NCI-H2107 (cell line): ENCODE measurements at places on chromosomes 1 and 21.
A peak's percentile ranks its signal among the peaks of the same experiment; 100 is the strongest.

DNA sequence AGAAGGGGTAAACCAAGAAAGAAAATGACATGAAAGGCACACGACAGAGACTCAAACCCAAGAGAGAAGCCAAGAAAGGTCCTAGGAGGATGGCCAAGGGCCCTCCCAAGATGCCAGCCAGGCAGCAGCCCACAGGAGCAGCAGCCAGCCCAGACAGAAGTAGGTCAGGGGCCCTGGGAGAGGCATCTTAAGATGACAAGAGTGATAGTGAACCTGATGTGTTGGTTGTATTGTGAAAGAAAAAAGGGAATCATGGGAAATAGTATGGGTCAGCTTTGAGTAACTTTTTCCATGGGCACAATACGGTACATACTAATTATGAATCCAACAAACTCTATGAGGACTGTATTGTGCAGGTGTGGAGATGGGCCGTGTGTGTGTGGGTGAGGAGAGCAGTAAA, 3.3 kb downstream of the CCSAP start:
- no peak for DNase-seq

DNA sequence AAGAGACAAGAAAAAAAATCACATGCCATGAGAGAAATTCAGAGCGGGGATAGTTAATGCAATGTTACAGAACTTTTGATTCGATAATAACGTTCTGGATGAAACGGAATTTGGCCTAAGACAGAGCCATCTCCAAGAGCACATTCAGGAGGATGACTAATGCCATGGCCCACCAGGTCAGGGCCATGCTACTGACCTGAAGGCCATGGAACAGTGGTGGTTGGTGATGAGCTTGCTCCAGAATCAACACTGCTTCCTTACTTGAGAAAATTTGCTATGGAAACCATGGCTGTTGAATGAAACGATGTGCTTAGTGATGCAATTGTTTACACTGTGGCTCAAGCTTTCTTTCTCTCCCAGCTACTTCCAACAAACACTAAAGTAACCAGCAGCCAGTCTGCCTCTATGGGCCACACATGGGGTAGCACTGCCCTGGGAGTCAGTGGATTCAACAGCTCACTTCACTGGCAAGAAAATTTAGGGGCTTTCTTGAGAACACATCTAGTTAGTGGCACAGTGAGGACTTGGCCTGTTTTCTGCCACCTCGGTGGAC, 299.1 kb downstream of the PCP4 start:
- no peak for DNase-seq

GRCh38 chr1:185644531-185644930, 89.7 kb upstream of the HMCN1 start:
- DNase-seq: no peak

GRCh38 chr1:24151175-24151533, 8.2 kb upstream of the IL22RA1 start:
- peak; percentile 29 for DNase-seq

DNA sequence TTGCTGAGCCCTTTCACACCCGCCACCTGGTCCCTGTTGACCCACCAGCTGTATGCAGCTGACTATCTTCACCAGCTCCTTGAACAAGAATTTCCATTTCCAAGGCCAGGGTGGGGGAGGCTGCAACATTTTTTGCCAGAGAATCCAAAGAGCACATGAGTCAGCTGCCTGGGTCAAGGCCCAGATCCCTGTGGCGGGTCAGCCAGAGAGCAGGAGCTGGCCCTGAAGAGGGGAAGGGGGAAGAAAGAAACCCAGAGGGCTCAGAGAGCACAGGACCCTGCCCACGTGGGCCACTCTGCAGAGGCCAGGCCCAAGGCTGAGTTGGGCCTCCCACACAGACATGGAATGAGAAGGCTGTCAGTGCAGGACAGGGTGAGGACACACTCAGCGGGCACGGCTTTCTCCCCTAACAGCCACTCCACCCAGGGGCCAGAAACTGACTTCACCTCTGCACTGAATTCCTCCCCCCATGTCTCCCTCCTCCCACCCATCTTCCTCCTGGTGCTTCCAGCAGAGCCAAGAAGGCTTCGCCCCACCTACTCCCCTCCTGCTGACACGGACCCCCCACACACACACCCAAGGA, 28.9 kb downstream of the S100A6 start:
- DNase-seq: no peak

DNA sequence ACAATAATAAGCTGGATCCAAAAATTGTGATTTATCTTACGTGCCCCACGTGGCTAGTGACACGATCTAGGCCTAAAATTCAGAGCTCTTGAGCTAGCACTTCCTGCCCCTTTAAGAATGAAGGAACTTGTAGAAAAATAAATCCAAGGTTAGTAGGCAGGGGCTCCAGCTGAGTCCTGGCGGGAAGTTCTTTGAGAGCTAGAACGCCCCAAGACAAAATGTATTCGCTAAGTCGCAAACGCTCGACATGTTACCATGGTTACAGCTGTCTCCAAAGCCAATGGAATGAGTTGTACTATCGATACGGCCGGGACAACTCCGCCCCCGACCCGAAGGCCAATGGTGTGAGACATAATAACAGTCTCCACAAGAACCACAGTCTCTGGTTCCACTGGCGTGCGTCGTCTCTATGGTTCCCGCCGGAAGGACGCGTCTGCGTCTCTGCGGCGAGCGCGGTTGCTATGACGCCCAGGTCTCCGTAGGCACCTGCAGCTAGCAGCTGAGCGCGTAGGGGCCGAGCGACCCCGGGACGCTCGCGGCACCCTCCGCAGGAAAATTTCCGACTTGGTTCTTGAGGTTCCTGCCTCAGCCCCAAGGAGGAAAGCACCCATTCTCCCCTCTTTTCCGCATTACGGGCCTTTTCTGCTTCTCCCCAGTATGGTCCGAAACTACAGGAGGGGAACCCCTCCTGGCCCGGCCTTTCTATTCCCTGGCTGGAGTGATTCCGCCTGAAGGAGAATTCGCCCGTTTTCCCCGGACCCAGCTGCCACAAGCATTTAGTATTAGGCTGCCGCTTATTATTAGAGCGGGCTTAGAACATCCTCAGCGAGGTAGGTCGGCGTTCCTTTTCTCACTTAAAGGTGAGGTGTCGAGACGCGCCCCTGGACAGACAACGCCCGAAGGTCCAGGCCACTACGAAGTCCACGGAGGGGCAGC, at the start of gene CCDC30:
CCDC30 (plus strand) TSS at position 459 of the 936 bp plus-strand sequence. CDS start 17,266 bp downstream, outside the sequence.
- DNase-seq: peak; percentile 98

- DNase-seq: no peak
Measured at GRCh38 chr1:918843-919242, 4.9 kb upstream of the SAMD11 start.

GRCh38 chr1:180893614-180894013, 19.1 kb upstream of the KIAA1614 start:
- no peak for DNase-seq

DNA sequence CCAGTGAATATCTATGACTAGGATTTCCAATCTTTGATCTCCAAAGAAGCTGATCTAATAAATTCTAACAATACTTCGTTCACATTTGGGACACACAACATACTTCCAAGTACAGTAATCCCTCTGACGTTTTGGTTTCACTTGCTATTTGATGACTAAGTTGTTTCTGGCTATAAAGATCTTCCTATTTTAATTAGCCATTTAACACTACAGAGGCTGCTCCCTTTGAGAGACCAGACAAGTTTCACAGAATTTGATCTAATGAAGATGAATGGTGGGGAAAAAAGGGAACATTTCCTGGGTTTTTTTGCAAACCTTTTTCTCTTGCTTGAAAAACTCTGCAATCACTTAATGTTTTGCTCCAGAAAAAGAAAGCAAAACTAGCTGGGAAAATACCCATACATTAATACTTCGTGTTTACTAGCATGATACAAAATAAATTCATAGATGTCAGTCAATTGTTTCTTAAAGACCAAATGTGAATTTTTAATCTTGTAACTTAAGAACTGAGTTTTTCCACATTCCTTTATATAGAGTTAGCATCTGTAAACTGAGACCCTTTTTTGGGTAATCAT, 28.0 kb upstream of the GLIS1 start:
- DNase-seq: no peak

DNA sequence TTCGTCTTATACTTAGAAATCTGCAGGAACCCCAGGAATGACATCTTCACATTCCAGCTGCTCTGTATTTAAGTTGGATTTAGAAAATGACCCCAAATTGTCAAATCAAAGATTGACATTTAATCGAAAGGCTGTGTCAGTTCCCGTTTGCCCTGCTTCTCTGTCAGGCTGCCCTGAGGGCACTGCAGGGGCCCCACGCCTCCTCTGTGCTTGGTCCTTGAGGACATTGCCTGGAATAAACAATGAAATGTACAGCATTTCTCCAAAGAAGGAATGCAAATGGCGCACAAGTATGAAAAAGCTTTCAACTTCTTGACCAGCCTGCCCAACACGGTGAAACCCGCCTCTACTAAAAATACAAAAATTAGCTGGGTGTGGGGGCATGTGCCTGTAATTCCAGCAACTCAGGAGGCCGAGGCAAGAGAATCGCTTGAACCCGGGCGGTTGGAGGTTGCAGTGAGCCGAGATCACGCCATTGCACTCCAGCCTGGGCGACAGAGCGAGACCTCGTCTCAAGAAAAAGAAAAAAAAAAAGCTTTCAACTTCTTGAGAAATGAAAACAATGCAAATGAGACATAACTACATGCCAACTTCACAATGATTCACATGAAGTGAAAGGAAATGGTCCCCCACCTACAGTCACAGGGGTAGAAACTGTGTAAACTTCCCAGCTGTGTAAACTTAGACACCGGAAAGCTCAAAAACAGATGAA, 3.0 kb downstream of the TMPRSS3 start:
- no peak for DNase-seq

DNA sequence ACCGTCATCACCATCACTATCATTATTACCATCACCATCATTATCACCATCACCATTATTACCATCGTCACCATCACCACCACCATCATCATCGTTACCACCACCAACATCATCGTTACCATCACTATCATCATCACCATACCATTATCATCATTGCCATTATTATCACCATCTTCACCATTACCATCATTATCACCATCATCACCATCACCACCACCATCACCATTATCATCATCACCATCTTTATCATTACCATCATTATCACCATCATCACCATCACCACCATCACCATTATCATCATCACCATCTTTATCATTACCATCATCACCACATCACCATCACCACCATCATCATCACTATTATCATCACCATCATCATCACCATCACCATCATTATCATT, 112.9 kb downstream of the AJAP1 start:
- no peak for DNase-seq
